ENCODE measurements at places on chromosomes 5 and 9. TPM values are rescaled to one million over a fixed set of nuclear protein-coding genes. Genes with fewer than 3 reads are reported as not detected.

Gene SPINK13
- not detected for total RNA-seq

DNA sequence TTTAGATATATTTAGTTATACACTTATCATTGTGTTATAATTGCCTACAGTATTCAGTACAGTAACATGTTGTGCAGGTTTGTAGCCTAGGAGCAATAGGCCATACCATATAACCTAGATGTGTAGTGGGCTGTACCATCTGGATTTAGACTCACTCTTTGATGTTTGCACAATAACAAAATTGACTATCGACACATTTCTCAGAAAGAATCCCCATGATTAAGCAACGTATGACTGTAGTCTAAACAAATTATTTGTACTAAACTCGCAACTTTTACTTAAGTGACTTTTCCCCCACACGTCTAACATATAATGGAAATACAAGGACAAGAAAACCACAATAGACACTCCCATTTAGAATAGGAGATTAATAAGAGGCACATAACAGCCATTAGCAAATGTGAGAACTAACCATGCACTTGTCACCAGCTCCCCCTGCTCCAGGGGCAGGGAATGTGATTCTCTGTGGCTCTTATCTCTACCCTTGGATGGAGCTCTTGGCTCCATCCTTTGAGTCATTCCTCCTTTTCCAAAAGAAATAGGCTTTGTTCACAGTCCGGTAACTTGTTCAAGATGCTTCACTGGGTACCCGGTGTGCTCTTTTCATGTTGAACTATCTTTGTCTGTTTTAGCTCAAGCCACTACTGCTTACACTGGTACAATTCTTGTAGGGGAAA, 8.7 kb upstream of the B4GALT1 start:
- no peak overlapping the region for H3K27ac ChIP-seq
- peaks cover 19% of the 10 kb centered on the region for H3K4me1 ChIP-seq
- no peak for DNase-seq
- H3K4me3 ChIP-seq = no peak overlapping the region

DNA sequence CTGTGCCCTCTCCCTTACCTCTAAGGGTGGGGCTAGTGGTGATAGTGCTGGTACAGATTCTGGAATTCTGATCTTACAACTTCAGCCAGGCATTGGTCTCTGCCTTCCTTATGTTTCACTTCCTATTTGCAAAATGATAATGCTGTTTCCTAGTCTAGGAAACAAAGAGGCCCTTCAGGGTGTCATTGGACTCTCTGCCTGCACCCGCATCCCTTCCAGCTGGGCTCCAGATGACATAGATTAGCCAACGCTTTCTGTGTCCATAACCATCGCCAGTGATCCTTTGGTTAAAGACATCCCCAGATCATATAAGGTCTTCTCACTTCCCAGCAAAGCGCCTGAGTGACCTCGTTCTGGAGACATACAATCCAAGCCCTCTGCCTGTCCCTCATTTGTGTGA, 180.7 kb downstream of the ERCC6L2 start:
- no peaks in the 10 kb centered on the region for H3K36me3 ChIP-seq
- no peak overlapping the region for H3K27ac ChIP-seq
- H3K27me3 ChIP-seq = no peaks in the 10 kb centered on the region
- H3K4me3 ChIP-seq = no peak overlapping the region
- H3K4me1 ChIP-seq = no peaks in the 10 kb centered on the region

DNA sequence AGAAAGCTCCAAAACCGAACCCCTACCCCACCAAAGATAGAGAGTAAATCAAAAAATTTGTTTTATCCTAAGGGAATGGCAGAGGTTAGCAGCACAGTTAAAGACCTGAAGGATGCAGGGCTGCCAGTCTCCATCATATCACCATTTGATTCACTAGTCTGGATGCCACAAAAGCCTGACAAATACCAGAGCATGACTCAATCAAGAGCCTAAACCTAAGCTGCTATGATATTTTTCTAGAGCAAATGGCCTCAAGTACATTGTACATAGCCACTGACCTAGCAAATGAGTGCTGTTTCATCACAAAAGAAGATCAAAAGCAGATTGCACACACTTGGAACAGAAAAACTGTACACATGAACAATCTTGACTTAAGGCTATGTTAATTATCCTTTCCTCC, 48.0 kb downstream of the DPYSL3 start:
- H3K27ac ChIP-seq = no peak overlapping the region
- DNase-seq = no peak
- H3K36me3 ChIP-seq = no peaks in the 10 kb centered on the region
- H3K4me1 ChIP-seq = no peaks in the 10 kb centered on the region
- no peaks in the 10 kb centered on the region for H3K27me3 ChIP-seq

- H3K27me3 ChIP-seq = no peaks in the 10 kb centered on the region
- H3K36me3 ChIP-seq = no peaks in the 10 kb centered on the region
- DNase-seq = no peak
- no peak overlapping the region for H3K27ac ChIP-seq
- H3K4me3 ChIP-seq = no peak overlapping the region
Observed at GRCh38 chr5:76602094-76602726, 21.0 kb downstream of the F2RL2 start.

Gene VCAN
- 18.7 TPM for total RNA-seq

DNA sequence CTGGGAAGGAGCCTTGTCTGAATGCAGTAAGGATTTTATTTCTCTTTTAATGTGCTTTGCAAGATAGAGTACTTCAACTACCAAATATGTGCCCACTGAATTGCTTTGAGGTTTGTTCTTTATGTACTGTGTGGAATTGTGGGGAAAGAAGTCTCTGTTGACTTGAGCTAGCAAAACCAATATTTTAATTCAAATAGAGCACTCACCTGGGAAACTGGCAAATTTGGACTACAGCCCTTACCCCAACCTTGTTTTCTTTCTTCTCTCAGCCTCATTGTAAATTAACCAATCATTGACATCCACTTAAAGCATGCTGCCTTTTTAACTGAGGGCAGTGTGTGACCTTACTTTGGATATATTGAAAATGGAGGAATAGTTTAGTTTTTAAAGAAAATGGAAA, 409.0 kb downstream of the SPATA31D1 start:
- H3K27me3 ChIP-seq = no peaks in the 10 kb centered on the region
- H3K4me1 ChIP-seq = no peaks in the 10 kb centered on the region
- no peak overlapping the region for H3K27ac ChIP-seq
- no peaks in the 10 kb centered on the region for H3K36me3 ChIP-seq

Gene CARTPT
- total RNA-seq = 3.9 TPM

Gene ZNF354C
- 10.7 TPM for total RNA-seq

DNA sequence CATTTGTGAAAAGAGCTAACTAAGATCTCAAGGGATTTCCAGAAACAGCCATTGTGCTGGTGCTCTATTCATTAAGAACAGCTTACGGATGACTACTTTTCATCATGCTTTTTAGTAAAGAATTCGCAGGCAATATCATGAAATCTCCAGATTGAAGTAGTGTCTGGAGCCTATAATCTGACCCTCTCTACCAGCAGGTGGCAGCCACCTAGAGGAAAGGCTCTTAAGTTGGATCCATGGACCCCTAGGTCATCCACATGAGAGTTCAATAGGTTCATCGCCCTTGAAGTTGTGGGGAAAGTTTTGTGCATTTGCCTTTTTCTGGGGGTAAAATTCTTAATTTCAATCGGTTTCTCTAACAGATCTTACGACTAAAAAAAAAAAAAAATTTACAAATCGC, 82.3 kb downstream of the SLC1A3 start:
- DNase-seq = no peak
- no peak overlapping the region for H3K27ac ChIP-seq
- H3K4me1 ChIP-seq = peaks cover 11% of the 10 kb centered on the region
- H3K27me3 ChIP-seq = no peaks in the 10 kb centered on the region
- no peak overlapping the region for H3K4me3 ChIP-seq

DNA sequence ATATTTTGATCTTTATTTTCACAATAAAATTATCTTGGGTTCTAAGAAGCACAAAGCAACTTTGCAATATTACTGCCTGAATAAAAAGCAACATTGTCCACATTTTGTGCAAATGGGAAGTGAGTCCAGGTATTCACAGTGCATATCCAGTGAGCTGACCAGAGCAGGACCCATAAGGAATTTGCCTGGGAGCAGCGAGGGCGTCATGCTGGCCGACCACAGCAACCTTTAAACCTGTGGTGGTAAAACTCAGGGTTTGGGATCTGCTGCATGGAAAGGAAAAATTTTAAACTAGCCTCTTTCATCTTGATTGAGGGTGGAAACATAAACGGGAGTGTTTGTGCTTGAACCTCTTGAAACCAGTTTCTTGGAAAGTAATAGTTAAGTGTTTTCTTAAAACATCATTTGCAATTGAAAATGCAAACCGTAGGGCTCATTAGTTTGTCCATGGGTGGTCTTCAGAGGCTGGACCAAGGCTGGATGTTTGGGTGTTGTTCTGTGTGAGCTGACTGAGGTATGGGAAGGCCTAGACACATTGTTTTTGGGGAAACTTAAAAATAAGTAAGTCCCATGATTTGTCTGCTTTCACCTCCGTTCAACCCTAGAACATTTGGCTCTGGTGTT, 85.0 kb upstream of the ANKH start:
- DNase-seq = no peak
- H3K27me3 ChIP-seq = no peaks in the 10 kb centered on the region
- no peak overlapping the region for H3K4me3 ChIP-seq

DNA sequence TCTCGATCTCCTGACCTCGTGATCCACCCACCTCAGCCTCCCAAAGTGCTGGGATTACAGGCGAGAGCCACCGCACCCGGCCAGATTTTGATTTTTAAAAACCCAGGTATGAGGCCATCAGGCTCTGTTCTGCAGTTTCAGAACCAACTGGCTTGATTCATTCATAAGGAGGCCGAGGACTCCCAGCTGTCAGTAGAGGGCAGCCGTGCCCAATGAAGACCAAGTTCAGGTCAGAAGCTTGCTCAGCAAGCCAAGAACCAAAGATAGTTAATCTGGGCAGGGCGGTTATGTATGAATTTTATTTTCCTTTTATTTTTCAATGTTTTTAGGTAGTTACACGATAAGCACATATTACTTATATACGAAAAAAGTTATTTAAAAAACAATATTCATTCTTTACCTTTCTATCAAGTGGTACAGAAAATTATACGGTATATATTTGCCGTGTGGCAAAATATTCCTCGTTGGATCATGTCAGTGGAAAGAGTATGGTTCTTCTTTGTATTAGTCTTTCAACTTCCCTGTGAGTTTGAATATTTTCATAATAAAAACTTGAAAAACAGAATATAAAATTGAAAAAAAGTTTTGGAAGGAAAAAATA, 18.0 kb downstream of the MGAT1 start:
- H3K4me1 ChIP-seq = peaks cover 17% of the 10 kb centered on the region
- H3K4me3 ChIP-seq = no peak overlapping the region
- no peaks in the 10 kb centered on the region for H3K27me3 ChIP-seq
- peaks cover 3% of the 10 kb centered on the region for H3K36me3 ChIP-seq

GRCh38 chr9:72931437-72931836, 21.4 kb downstream of the ALDH1A1 start:
- H3K4me3 ChIP-seq = no peak overlapping the region
- no peaks in the 10 kb centered on the region for H3K36me3 ChIP-seq
- peak; percentile 14 for DNase-seq
- no peaks in the 10 kb centered on the region for H3K27me3 ChIP-seq

GRCh38 chr9:38061326-38061977, 7.6 kb downstream of the SHB start:
- H3K27me3 ChIP-seq = no peaks in the 10 kb centered on the region
- DNase-seq = no peak
- H3K4me1 ChIP-seq = peaks cover 24% of the 10 kb centered on the region
- no peak overlapping the region for H3K4me3 ChIP-seq

DNA sequence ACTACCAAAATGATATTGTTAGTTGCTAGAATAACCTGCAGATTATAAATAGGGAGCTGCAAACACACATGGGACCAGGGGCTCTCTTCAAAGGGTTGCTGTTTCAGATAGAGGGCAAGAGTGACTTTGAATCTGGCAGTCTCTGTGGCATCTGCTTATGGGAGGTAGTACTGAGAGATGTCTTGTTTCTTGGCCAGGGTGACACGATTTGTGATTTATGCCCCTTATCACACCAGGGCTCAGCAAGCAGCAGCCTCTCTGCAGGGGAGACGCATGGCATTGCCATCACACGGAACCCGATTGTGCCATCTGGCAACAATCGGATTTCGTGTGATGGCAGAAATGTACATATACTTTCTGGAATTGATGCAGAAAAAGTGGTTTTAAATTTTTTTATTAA, 615.6 kb downstream of the ZNF608 start:
- no peak overlapping the region for H3K4me3 ChIP-seq
- H3K4me1 ChIP-seq = no peaks in the 10 kb centered on the region
- DNase-seq = no peak
- H3K27me3 ChIP-seq = no peaks in the 10 kb centered on the region
- no peaks in the 10 kb centered on the region for H3K36me3 ChIP-seq

- no peak overlapping the region for H3K4me3 ChIP-seq
- no peak for DNase-seq
- no peaks in the 10 kb centered on the region for H3K4me1 ChIP-seq
- no peak overlapping the region for H3K27ac ChIP-seq
Observed at GRCh38 chr9:136204145-136204805, 653 bp downstream of the LHX3 start.

Gene ADAMTSL2
- 9.2 TPM for total RNA-seq

Gene TMEM171
- total RNA-seq = 34.0 TPM

Gene FGD3
- total RNA-seq = 5.2 TPM

Gene CDC42SE2
- total RNA-seq = 84.6 TPM

All from thyroid gland (tissue), 4 donors.